Smooth muscle cell of the pulmonary artery (primary cell): ENCODE measurements at places on chromosomes 12 and 14. TPM values are rescaled to one million over a fixed set of nuclear protein-coding genes. Genes with fewer than 3 reads are reported as not detected.

The RIMBP2 gene
- total RNA-seq = not detected in 2 replicates

The SLC17A8 gene
- total RNA-seq = not detected in 2 replicates

The NKX2-1 gene
- not detected in 2 replicates for total RNA-seq

The AMN gene
- 0.07 and 0.13 TPM in 2 replicates for total RNA-seq

The ANKRD33 gene
- total RNA-seq = 0.03 TPM in 1 of 2 replicates, not detected in the other

The CLEC9A gene
- not detected in 2 replicates for total RNA-seq
